HuH-7.5 (cell line): ENCODE measurements at places on chromosomes 7 and 10.

GRCh38 chr7:99191869-99192596 is 15.9 kb downstream of the KPNA7 start:
- DNase-seq: no peak

DNA sequence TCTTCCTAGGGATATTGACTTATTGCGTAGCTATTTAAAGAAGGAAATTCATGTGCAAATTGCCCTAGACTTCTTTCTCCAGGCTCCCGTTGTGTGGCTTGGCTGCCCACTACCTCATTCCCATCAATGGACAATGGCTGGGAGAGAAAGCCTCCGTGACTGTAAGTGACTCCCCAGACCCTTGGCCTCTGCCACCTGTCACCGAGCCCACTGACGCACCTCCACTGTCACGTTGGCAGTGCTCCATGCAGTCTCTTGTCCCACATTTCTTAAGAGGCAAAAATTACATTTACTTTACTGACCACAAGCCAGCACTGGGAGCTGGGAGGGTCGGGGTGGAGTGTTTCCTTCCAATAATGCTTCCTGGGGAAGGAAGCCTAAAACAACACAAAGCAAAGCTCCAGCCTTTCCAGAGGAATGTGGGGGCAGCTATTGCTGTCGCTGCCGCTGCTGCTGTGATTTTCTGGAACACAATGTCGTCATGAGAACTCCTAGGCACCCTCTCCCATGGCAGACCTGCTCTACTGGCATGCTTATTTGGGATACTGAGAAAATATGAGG is 89.7 kb upstream of the STEAP1B start:
- no peak for DNase-seq

DNA sequence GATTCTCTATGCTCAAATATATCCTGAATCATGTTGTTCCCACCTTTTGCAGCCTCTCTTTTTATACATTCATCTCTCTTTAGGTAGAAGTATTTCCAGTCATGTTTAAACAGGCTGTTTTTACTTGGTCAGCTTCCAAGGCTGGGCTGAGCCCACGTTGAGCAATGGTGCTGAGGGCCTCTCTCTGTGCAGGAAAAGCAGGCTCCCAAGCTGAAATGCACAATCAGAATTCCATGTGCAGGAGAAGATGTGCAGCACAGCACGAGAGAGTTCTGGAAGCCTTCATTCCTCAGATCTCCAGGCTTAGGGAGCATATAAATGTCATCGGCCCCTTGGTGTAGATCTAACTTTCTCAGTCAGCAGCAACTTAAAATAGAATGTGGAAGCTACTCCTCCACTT is 588.5 kb downstream of the TNS3 start:
- DNase-seq: no peak

DNA sequence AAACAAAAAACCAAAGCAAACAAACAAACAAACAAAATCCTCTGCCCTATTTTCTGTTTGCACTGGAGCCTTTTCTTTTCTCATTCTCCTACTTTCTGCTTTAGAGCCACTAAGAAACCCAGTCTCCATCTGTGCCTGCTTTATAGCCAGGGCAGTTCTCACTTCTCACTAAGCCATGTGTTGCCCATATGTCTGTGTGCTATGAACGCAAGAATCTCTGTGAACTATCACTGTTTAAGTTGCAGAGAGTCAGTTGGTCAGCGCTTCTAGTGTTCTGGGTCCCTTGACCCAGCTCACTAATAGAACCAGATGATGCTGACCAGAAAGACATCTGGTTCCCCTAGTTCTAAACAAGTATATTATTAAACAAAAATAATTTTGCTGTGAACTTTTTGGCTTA is 81.4 kb downstream of the FAM185A start:
- DNase-seq: no peak

DNA sequence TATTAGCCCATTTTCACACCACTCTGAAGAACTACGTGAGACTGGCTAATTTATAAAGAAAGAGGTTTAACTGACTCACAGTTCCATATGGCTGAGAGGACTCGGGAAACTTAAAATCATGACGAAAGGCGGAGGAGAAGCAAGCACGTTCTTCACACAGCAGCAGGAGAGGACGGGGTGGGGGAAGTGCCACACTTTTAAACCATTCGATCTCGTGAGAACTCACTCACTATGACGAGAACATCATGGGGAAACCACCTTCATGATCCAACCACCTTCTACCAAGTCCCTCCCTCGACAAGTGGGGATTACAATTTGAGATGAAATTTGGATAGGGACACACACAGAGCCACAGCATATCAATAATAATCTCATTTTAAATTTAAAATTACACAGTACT is 80.2 kb downstream of the VWDE start:
- DNase-seq: no peak

- no peak for DNase-seq
Observed at GRCh38 chr7:33581236-33581635, 324.1 kb upstream of the BMPER start.
